ENCODE measurements at places on chromosomes 1 and 21.

- DNase-seq = no peak
Measured at GRCh38 chr1:165887877-165888551, 60.6 kb downstream of the UCK2 start.

DNA sequence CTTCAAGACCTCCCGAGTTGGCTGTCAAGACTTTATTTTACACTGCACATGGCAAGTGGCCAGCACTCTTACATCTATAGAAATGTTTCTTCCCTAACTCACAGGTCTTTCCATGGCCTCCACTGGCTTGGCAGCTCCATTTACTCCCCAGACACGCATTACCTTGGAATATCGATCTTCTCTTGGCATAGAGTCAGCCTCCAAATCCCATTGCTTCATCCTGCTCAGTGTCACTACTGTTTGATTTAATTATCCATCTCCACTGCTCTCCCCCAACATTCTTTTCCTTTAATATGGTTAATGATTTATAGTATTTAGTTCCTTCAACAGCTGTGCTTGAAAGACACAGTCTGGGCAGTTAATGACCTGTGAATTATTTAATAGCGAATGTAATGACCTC, 241.2 kb upstream of the MAP1LC3C start:
- DNase-seq = no peak

- DNase-seq = no peak
Measured at GRCh38 chr1:186420923-186421322, 40.0 kb downstream of the PDC start.

DNA sequence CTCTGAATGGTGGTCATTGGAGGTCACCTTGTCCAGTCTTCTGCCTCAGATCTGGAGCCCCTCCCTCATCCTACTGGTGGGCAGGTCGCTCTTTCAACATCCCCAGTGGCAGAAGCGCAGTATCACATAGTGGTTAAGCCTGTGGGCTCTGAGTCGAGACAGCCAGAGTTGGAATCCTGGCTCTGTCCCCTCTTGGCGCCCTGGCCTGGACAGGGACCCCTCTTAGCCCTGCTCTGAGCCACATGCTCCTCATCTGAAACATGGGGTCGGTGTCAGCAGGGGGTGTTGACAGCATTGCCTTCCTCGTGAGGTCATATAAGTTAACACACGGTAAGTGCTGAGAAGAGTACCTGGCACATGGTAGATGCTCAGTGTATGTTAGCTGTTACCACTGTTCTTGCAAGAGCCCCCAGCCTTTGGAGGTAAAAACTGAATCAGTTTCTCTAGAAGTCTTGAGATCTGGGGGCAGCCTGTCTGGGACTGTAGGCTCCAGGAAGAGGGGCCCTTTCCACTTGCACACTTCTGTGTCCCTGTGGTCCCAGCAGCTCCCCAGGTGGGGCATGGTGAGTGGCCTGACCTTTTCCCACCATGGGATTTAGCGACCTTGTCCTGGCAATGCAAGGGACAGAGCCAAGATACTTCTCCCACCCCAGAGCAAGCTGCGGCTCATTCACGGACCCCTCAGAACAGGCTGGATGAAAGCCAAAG, 6.4 kb downstream of the ZC3H12A start:
- no peak for DNase-seq

DNA sequence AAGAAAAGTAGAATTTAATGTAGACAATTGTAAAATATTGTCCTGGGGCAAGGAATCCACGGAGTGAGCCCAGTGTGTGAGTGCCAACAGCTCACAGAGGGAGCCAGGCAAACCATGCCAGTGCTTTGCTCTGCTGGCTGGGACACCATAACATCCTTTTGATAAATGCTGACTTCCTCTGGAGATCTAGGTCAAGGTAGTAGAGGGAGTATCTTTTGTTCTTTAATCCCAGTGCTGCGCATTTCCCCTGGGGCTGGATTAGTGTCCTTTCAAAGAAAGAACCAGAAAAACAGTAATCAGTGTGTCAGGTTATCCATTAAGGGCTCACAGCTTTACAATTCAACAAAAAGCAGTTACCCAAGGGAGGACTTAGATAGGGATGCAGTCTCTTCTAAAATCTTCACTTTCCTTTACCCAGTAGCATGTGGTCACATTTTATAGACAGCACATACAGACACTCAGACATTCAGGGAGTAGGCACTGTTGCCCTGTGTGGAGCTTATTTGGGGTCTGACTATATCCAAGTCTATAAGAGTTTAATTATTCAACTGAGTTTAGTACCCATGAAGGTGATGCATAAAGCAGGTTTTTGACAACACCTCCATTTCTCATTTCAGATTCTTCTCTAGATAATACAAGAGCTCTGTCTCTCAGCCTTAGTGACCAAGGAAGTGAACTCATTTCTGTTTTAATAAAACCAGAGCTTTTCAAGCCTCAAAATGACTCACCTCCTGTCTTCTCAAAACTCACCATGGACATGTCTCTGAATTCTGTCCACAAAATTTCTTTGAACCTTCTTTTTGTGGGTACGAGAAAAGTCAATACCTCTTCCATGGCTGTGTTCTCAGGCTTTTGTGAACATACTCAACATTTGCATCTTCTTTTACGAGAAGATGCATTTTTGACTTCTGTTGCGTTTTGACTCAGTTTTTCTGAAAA, 215.3 kb downstream of the BRINP2 start:
- DNase-seq = no peak

DNA sequence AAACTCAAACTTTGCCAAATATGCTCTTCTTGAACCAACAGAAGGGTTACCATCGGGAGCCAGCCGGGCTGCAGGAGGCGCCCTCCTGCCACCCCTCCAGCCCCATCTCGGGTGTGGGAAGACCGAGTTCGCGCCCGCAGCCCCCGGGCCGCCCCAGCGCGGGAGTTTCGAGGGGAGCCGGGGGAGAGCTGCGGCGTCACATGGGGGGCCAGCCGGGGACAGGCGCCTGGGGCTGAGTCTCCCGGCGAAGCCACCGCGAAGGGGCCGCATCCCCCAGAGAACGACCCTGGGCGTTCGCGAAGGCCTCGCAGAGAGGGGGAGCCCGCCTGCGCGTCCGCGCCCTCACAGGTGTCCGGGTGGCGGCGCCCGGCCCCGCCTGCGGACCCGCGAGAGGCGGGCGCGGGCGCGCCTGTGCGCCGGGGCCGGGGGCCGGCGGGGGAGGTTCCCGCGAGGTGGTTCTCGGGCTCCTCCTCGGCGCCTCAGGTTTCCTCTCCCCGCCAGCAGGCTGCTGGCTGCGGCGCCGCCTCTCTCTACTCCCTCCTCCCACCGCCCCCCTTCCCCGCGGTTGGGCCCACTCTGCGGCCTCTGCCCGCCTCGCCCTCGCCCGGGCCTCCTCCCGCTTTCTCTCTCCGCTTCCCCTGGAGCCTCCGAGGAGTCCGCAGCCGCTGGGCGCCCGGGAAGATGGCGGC, at the start of gene RAVER2:
Gene RAVER2 (plus strand): TSS at position 584 of the 689 bp plus-strand sequence. CDS start 98 bp downstream, at position 682.
- peak; percentile 12 for DNase-seq

- DNase-seq = no peak
Measured at GRCh38 chr1:38508232-38508631, 351.3 kb downstream of the RRAGC start.

- no peak for DNase-seq
Measured at GRCh38 chr1:207821464-207822045, 69.7 kb downstream of the CD46 start.

DNA sequence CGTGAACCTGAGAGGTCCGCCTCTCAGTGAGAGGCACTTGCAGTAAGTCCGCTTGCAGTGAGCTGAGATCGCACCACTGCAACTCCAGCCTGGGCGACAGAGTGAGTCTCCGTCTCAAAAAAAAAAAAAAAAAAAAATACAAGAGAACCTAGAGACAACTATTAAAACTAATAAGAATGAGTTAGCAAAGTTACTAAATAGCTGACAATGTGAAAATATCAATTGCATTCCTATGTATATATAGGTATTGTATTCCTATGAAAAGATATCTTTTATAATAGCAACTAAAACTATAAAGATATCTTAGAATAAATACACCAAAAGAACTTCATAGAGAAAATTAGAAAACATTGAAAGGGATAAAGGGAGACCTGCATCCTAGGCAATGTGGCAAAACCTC, 20.3 kb downstream of the FLVCR1 start:
- DNase-seq = no peak

- no peak for DNase-seq
Measured at GRCh38 chr1:197914510-197914909, 2.7 kb upstream of the LHX9 start.

- DNase-seq = no peak
Measured at GRCh38 chr1:57901208-57901919, 477.5 kb upstream of the DAB1 start.

GRCh38 chr1:53567450-53567849, 108.3 kb downstream of the DMRTB1 start:
- DNase-seq = no peak

- no peak for DNase-seq
Measured at GRCh38 chr1:36591278-36591677, 108.6 kb upstream of the CSF3R start.

- peak; percentile 88 for DNase-seq
Measured at GRCh38 chr1:52404116-52404974, at the start of the genes ORC1 and PRPF38A. Gene ORC1 (minus strand): TSS chr1:52404423. CDS start chr1:52402223, 2,200 bp downstream. Gene PRPF38A (plus strand): TSS chr1:52404602. CDS start chr1:52404750, 148 bp downstream.

GRCh38 chr1:185419718-185420117, 102.7 kb upstream of the IVNS1ABP start:
- DNase-seq = no peak

DNA sequence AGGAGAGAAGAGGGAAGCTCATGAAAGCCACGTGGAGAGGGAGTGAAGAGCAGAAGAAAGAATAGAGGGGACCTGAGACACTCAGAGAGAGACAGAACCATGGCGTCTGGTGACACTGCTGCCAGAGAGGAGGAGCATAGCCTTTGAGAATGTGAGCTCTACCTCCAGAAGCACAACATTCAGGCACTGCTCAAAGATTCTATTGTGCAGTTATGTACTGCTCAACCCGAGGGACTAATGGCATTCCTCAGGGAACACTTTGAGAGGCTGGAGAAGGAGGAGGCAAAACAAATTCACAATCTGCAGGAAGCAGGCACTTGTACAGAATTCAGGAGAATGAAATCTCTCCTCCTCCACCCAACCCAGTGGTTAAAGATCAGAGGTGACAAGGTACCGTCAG, 45.1 kb downstream of the BTBD8 start:
- DNase-seq = no peak

- no peak for DNase-seq
Measured at GRCh38 chr1:55118651-55119329, 79.4 kb downstream of the PCSK9 start.

DNA sequence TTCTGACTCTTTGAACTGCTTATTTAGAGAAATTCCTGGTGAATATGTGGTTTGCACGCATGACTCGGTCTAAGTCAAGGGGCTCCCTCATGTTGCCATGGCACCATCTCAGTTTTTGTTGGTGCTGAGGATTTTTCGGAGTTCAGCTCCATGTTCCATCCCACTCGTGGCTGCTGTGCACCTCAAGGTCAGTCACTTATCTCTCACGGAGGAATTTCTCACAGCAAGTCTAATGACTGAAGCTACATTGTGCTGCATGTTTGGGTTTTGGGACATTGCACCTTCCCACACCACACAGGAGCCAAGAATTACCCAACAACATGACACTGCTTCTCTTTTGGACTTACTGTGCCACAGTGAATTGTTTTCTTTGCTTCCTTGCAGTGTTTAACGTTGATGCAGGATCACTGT, 269.9 kb downstream of the NCAM2 start:
- DNase-seq = peak; percentile 14

GRCh38 chr1:247434005-247434404, 18.0 kb downstream of the NLRP3 start:
- DNase-seq = no peak

All from AG09319 (cell line).